ENCODE measurements at places on chromosomes 6 and 20. TPM values are rescaled to one million over a fixed set of nuclear protein-coding genes. Genes with fewer than 3 reads are reported as not detected.

The SEL1L2 gene
- polyA plus RNA-seq: not detected

- no peak overlapping the region for H3K4me3 ChIP-seq
- no peaks in the 10 kb centered on the region for H3K27me3 ChIP-seq
- H3K36me3 ChIP-seq: no peaks in the 10 kb centered on the region
- no peak overlapping the region for H3K27ac ChIP-seq
- DNase-seq: no peak
Observed at GRCh38 chr20:17295991-17296390, 69.2 kb downstream of the PCSK2 start.

GRCh38 chr6:80543598-80544222, 437.2 kb downstream of the BCKDHB start:
- no peaks in the 10 kb centered on the region for H3K27me3 ChIP-seq
- H3K4me1 ChIP-seq: no peaks in the 10 kb centered on the region

DNA sequence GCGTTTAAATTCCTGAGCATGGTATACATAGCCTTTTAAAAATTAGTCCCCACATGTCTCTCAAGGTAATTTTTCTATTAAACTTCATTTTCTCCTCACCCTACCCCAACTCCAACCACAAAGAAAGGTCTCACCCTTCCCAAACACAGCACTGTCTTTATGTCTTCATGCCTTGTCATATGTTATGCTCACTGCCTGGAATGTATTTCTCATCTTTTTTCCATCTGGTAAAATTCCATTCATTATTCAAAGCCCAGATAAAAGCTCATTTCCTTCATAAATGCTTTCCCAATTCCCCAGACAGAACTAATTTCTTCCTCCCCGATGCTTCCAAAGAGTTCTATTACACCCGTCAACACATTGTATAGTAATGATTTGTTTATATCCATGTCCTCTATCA, 302.0 kb downstream of the ALDH8A1 start:
- no peak for DNase-seq
- H3K4me1 ChIP-seq: no peaks in the 10 kb centered on the region
- no peak overlapping the region for H3K27ac ChIP-seq
- H3K36me3 ChIP-seq: no peaks in the 10 kb centered on the region

The SLC17A9 gene
- polyA plus RNA-seq: 4.4 TPM

DNA sequence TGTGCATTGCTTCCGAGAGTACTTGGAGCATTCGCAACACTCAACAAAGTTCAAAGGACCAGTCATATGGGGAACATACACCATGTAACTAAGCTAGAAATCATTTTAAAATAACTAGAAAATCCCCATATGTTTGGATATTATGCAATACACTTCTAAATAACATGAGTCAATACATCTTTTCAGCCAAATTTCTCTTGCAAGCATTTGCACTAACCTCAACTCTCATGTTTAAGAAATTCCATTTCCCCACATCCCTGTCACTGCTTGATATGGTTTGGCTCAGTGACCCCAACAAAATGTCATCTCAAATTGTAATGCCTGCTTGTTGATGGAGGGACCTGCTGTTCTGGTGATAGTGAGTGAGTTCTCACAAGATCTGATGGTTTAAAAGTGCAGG, 85.7 kb upstream of the CST7 start:
- H3K4me1 ChIP-seq: no peaks in the 10 kb centered on the region
- H3K4me3 ChIP-seq: no peak overlapping the region
- H3K27ac ChIP-seq: no peak overlapping the region
- H3K36me3 ChIP-seq: no peaks in the 10 kb centered on the region
- no peak for DNase-seq

DNA sequence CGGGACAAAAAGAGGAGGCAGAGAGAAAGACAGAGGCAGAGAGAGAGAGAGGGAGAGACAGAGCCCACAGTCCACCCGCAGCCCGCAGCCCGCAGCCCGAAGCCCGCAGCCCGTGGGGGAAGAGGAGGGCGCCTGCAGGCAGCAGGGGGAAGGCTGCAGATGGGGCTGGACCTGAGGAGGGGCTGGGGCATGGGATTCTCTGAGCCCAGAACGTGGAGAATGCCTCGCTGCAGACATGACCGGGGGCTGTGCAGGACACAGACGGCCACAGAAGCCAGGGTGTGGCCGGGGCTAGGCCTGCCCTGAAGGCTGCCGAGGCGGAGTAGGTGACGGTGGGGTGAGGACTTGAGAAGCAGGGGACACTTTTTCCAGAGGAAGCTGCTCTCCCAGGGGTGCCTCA, 6.5 kb upstream of the SLCO4A1 start:
- no peak overlapping the region for H3K4me3 ChIP-seq
- no peak for DNase-seq
- no peaks in the 10 kb centered on the region for H3K36me3 ChIP-seq
- H3K27ac ChIP-seq: no peak overlapping the region
- H3K27me3 ChIP-seq: peaks cover 54% of the 10 kb centered on the region

GRCh38 chr6:133359256-133359655, 118.1 kb downstream of the EYA4 start:
- no peaks in the 10 kb centered on the region for H3K4me1 ChIP-seq
- H3K4me3 ChIP-seq: no peak overlapping the region
- H3K27ac ChIP-seq: no peak overlapping the region
- no peak for DNase-seq
- H3K27me3 ChIP-seq: no peaks in the 10 kb centered on the region

DNA sequence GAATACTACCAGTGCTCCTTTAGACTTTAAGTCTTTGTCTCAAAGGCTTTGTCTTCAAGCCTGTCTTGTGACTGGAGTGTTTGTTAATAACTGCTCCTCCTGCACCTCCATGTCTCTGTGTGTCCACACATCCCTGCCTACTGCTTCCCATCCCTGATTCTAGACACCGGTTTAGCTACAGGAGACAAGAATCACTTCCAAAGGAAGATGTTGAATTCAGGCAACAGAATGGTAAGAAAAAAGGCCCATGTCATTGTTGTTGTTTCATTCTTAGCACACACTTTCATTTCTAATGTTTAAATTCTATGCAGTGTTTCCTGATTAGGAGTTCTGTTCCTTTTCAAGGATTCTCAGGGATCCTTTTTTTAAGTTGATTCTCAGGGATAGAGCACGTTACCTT, 293.6 kb upstream of the STXBP5 start:
- H3K36me3 ChIP-seq: no peaks in the 10 kb centered on the region
- DNase-seq: no peak
- H3K27me3 ChIP-seq: no peaks in the 10 kb centered on the region
- H3K4me1 ChIP-seq: peaks cover 14% of the 10 kb centered on the region
- no peak overlapping the region for H3K4me3 ChIP-seq

- H3K27me3 ChIP-seq: no peaks in the 10 kb centered on the region
- H3K4me3 ChIP-seq: no peak overlapping the region
- no peaks in the 10 kb centered on the region for H3K4me1 ChIP-seq
- H3K27ac ChIP-seq: no peak overlapping the region
Observed at GRCh38 chr20:37231947-37232630, 29.5 kb downstream of the GHRH start.

DNA sequence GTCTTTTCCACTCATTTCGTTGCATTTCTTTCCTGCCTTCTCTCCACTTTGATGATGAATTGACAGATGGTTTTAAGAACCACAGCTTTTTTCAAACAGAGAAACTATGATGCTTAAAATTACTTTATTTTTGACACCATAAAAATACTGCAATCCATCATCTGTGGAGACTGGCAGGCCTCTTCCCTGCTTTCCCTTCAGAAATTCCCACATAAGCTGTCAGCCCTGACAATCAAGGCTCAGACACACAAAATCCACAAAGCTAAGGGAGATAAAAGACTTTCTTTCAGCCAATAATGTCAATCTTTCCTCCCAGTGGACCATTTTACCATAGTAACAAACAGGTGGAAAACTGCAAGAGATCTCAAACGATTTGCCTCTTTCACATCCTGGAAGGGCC, 82.4 kb downstream of the IPCEF1 start:
- H3K4me3 ChIP-seq: no peak overlapping the region
- H3K36me3 ChIP-seq: no peaks in the 10 kb centered on the region
- H3K4me1 ChIP-seq: no peaks in the 10 kb centered on the region
- no peaks in the 10 kb centered on the region for H3K27me3 ChIP-seq

The LRRC73 gene
- 0.30 TPM for polyA plus RNA-seq

- peak overlapping the region; percentile 75 for H3K27ac ChIP-seq
- H3K36me3 ChIP-seq: no peaks in the 10 kb centered on the region
- no peak overlapping the region for H3K4me3 ChIP-seq
- H3K4me1 ChIP-seq: peaks cover 44% of the 10 kb centered on the region
Observed at GRCh38 chr6:37033819-37034795, 28.7 kb downstream of the FGD2 start.

DNA sequence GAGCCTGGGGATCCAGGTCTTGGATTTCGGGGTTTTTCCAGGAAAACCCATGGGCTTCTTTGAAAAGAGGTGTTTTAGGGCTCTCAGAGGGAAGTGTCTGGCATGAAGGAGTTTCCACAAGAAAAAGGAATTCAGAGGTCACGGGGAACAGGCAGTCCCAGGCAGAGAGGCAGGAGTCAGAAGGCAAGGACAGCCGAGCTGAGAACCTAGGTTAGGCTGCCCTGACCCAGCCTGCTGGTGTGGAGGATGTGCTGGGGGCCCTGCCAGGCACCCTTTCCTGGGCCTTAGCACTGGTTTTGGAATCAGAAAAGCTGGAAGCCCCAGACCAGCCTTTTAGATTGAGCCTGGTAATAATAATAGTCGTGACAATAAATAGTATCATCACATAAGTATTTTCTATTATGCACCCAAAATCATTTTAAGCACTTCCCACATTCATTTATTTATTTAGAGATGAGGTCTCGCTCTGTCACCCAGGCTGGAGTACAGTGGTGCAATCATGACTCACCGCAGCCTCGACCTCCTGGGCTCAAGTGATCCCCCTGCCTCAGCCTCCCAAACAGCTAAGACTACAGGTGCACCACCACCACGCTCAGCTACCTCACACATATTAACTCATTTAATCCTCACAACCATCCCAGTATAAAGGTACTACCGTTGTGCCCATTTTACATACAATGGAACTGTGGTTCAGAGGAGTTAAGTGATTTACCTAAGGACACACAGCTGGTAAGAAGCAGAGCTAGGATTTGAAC, 19.9 kb downstream of the TGM2 start:
- H3K27me3 ChIP-seq: no peaks in the 10 kb centered on the region
- H3K4me3 ChIP-seq: no peak overlapping the region
- H3K36me3 ChIP-seq: peaks cover 37% of the 10 kb centered on the region
- H3K4me1 ChIP-seq: peaks cover 78% of the 10 kb centered on the region
- H3K27ac ChIP-seq: peak overlapping the region; percentile 60

Measured in left lung (tissue), 14 donors.